ENCODE measurements at places on chromosomes 6 and 20.
A peak's percentile ranks its signal among the peaks of the same experiment; 100 is the strongest.

DNA sequence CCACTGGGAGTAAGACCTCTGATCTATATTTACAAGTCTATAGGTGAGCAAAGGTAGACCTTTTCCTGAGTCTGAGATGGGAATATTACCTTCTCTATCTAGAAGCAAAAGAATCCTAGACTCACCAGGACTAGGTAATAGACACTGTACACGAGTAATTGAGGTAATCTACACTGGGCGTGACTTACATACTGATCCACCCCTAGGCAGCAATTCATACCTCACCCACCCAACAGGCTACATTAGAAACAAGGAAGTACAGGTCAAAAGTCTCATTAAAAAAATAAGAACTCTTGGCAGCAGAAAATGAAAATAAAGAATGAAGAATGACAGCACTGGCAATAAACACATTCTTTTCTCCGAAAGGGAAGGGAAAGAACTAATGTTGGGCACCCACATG lies 7.6 kb downstream of the CSNK2A1 start:
- DNase-seq = no peak

DNA sequence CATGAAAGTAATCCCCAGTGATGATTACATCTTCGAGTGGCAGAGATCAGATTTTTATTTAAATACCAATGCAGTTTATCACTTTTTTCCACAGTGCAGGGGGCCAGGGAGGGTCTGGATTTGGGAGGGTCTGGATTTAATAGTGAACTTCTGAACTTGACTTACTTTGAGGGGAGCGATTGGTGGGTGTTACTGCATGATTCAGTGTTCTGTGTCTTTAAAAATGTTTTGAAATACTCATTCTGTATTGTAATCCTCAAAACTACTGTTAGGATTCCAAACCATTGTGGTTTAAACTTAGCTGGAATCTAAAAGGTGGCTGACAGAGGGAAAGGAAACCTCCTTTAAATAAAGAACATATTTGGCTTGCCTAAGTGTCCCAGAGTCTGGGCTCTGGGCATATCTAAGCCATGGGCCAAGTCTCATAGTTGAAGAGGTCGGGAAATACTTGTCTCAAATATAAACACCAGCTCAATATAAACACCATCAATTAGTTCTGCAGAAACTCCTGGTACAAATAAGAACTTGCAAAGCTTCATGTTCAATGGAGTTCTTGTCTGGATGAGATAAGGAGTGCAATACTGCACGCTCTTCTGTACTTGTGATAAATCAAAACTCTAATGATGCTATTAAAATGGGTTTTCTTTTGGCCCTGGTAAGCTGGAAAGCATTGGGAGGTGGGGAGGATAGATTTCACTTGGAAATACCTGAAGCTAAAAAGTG lies 14.4 kb downstream of the JARID2 start:
- no peak for DNase-seq

DNA sequence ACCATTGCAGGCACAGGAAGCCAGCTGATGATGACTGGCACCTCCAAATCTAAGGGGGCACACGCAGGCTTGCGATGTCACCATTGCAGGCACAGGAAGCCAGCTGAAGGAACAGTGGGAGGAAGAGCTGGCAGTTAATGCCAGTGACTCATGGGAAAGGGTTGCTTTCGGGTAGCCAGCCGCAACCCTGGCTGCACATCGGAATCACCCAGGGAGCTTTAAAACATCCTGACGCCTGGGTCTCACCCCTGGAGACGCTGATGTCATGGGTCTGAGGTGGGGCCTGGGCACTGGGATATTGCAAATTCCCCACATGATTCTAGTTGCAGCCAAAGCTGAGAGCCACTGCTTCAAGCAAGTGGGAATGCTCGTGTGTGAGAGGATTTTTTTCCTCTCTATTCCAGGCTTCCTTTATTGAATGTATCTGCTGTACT lies 16.1 kb upstream of the CCN6 start:
- DNase-seq = peak; percentile 89

GRCh38 chr6:43399932-43400487 lies 27.3 kb upstream of the ABCC10 start:
- DNase-seq = no peak

- DNase-seq = no peak
These were observed 12.5 kb downstream of the ROMO1 start for GRCh38 chr20:35711588-35712209.

Data from uterus (tissue), 4 donors.